ENCODE measurements at places on chromosomes 2 and 18.

GRCh38 chr2:152247337-152247695 lies 71.8 kb upstream of the STAM2 start:
- no peak for DNase-seq

- no peak for DNase-seq
Observed at GRCh38 chr2:164606557-164606956, 14.7 kb downstream of the GRB14 start.

GRCh38 chr2:81266106-81266505 lies 961.6 kb upstream of the LRRTM1 start:
- DNase-seq: peak; percentile 52

DNA sequence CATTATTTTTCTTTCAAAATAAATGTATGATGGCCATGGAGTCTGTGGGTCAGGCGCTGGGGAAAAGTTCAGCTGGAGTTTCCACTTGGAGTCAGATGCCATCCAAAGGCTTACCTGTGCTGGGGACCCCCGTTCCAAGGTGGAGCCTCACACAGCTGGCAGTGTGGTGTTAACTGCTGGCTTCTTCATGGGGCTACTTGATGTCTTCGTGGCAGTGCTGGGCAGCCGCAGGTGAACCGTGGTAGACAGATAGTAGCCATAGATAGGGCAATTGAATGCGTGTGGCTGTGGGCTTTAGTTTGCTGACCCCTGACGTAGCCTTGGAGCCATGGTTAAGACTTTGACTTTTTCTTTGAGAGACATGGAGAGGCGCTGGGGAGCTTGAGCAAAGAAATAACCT lies 83.1 kb downstream of the HS6ST1 start:
- no peak for DNase-seq

- DNase-seq: no peak
Observed at GRCh38 chr18:78612801-78613200, 366.8 kb upstream of the SALL3 start.

DNA sequence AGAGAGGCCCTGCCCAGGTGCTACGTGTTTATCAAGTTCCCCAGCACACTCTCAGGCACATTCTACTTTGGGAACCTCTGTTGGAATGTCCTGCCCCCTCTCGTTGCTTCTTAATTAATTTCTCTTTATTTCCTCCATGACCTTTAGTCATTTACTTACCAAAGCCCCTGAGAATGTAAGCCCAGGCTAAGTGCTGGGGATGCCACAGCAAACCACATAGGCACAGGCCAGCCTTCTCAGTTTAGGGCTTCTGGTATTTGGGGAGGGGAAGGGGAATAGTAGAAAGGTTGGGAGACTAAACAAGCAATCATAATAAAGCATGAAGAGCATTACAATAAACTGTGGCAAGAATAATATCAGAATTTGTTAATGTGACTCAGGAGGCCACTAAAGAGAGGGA lies 85.7 kb downstream of the EVA1A start:
- DNase-seq: no peak

DNA sequence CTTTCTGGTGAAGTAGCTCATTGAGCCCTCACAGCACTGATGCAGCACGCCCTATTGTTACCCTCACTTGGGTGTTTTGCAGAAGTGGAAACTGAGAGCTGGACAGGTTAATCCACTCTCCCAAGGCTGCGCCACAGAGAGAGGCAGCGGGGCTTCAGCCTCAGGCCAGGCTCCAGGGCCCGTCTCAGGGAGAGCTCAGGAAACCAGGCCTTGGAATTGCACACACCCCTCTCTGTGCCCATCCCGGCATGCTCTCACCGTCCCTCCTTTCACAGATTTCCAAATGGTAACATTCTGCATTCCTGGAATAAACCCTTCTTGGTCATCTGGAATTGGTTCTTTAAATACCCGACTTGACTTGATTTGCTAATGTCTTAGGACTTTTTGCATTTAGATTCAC lies 51.5 kb downstream of the TWIST2 start:
- no peak for DNase-seq

DNA sequence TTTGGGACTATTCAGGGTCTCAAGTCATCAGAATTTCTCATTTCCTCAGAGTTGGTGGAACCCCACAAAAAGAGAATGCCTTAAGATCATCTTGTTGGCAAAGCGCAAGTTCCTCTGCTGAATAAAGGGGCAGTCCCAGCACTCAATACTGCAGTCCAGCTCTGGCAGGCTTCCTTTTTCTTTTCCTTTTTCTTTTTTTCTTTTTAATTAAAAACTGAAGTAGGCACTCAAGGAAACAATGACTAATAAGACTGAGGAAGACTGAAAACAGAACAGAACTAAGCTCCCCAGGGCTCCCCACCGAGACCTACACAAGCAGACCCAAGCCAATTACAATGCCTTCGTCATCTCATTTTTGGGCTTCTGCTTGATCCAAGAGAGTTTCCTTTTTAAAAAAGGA lies 82.0 kb downstream of the STK39 start:
- no peak for DNase-seq

GRCh38 chr2:217113491-217113890 lies 253.6 kb upstream of the TNP1 start:
- DNase-seq: no peak

DNA sequence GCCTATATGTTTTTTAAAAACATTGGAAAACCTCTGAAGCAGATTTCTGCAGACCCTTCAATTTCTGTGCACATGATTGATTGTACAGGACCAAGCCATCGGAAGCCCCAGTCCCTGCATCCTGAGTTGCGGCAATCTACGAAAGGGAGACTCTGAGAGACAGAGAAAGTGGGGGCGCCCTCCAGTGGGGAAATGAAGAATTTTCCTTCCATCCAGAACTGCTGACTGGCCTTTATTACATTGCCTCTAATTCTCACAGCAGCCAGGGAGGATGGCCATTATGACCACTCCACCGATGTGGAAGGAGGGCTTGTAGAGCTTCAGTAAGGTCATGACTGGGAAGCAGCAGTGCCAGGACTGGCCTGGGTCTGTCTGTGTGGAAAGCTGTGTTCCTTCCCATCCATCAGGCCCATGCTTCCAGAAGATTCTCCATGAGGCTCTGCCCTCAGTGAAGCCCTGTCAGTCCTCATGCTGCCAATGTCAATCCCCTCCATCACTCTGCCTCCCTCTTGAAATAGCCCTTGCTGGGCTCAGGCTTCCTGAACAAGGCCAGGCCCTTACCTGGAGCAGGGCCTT lies 20.0 kb upstream of the RESP18 start:
- peak; percentile 87 for DNase-seq

DNA sequence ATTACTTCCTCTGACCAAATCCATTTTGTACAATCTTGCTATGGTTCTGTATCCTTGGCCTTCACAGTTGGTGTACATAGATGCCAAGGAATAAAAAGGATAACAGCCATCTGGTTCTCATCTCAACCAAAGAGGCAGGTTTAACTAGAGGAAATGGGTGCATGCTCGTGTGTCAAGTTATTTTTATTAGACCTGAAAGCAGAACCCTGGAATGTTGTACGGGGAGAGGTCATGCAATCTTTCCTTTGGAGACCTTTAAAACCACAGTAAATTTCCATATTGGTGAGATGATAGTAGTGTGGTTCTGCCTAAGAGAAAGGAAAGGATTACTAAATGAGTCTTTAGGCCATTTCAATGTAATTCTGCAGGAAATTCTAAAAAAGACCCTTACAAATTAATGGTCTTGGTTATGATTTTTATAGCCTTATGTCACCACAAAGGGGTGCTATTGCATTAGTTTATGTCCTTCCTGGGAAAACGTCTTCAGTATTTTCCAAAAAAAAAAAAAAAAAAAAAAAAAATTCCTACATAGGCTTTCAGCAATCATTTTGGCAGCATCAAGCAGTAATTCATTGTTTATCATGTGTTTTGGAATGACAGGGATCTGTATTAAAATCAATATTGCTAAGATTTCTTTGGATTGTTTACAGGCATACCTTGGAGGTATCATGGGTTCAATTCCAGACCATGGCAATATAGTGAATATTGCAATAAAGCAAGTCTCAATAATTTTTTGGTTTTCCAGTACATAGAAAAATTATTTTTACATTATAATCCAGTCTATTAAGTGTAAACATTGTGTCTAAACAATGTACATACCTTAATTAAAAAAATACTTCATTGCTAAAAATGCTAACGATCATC lies 270.8 kb downstream of the NYAP2 start:
- peak; percentile 42 for DNase-seq

All from hematopoietic multipotent progenitor cell treated with erythropoietin and hydrocortisone succinate and interleukin-3 and kit ligand, for 4 days (in vitro differentiated cells).